Mammary epithelial cell (primary cell): ENCODE measurements at places on chromosomes 13 and 19. TPM values are rescaled to one million over a fixed set of nuclear protein-coding genes. Genes with fewer than 3 reads are reported as not detected.

The BCAM gene
- 114 and 156 TPM in 2 replicates for total RNA-seq

The CYP4F22 gene
- not detected for total RNA-seq

The PRR20D gene
- total RNA-seq: not detected in 2 replicates

The TMEM190 gene
- total RNA-seq: not detected

The SULT2A1 gene
- total RNA-seq: not detected

The GDF15 gene
- 93.2 TPM for total RNA-seq

The C1QTNF9 gene
- not detected for total RNA-seq

The PABPC3 gene
- 0.17 TPM for total RNA-seq

The ZNF610 gene
- 4.8 TPM for total RNA-seq

The ZNF283 gene
- total RNA-seq: 10.8 and 13.0 TPM in 2 replicates

The PRR20E gene
- not detected in 2 replicates for total RNA-seq

The LRRC63 gene
- total RNA-seq: not detected in 2 replicates

The CRTC1 gene
- 2.2 TPM for total RNA-seq

The NKPD1 gene
- 1.8 TPM for total RNA-seq

The ELANE gene
- not detected for total RNA-seq

The MBD3L3 gene
- total RNA-seq: not detected

The FFAR2 gene
- total RNA-seq: not detected in 2 replicates

The ICAM3 gene
- 4.3 TPM for total RNA-seq

The CALR gene
- 1,135 TPM for total RNA-seq

The PALM3 gene
- not detected for total RNA-seq

The CEACAM4 gene
- not detected in 2 replicates for total RNA-seq
